ENCODE measurements at places on chromosomes 5 and 9.

GRCh38 chr5:9395706-9396105 lies 150.2 kb downstream of the SEMA5A start:
- no peak overlapping the region for H3K4me3 ChIP-seq
- DNase-seq = no peak
- no peaks in the 10 kb centered on the region for H3K27me3 ChIP-seq
- peaks cover 7% of the 10 kb centered on the region for H3K4me1 ChIP-seq

- H3K27me3 ChIP-seq = no peaks in the 10 kb centered on the region
- no peak for DNase-seq
- peaks cover 30% of the 10 kb centered on the region for H3K4me1 ChIP-seq
- H3K36me3 ChIP-seq = no peaks in the 10 kb centered on the region
These were observed 139.4 kb upstream of the ANKH start for GRCh38 chr5:15010936-15011335.

- H3K27ac ChIP-seq = no peak overlapping the region
- DNase-seq = no peak
- peaks cover 3% of the 10 kb centered on the region for H3K36me3 ChIP-seq
- no peak overlapping the region for H3K4me3 ChIP-seq
- no peaks in the 10 kb centered on the region for H3K27me3 ChIP-seq
These were observed 8.5 kb downstream of the GIN1 start for GRCh38 chr5:103111468-103111867.

DNA sequence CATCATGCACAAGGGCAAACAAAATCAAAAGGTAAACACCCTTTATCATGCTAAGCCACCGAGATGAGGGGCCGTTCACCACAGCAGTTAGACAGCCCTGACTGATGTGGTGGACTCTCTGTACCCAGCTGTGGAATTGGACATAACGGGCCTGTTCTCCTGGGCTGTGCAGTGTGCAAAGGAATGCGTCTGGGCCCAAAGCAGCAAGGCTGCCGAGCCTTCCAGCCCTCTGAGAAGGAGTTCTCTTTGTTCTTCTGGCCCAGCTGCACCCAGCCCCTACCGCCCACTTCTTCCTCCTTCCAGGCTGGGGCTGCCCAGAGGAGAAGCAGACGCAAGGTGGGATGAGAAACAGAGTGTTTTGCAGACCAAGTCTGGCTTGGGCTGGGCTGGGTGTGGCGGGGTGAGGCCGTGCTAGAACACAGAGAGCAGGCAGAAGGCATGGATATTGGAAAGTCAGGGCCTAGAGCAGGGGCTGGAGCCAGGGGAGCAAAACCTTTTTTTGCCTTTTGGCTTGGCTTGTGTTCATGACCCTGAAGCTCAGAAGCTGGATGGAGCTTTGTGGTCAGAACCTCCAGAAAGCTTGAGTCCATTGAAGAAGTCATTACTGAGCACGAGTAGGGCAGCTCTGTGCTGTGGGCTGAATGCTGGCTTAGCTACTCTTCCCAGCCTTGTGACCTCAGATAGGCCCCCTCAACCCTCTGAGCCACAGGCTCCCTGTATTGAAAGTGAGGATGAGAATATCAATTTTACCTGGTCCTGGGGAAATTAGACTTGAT lies 49.8 kb upstream of the SH3PXD2B start:
- DNase-seq = no peak
- H3K4me1 ChIP-seq = peaks cover 3% of the 10 kb centered on the region
- H3K4me3 ChIP-seq = no peak overlapping the region
- no peak overlapping the region for H3K27ac ChIP-seq
- H3K27me3 ChIP-seq = peaks cover 21% of the 10 kb centered on the region
- H3K36me3 ChIP-seq = no peaks in the 10 kb centered on the region

- H3K27ac ChIP-seq = peak overlapping the region; percentile 67
- peak overlapping the region; percentile 79 for H3K4me3 ChIP-seq
- DNase-seq = no peak
- peaks cover 30% of the 10 kb centered on the region for H3K4me1 ChIP-seq
- no peaks in the 10 kb centered on the region for H3K36me3 ChIP-seq
These were observed 551 bp downstream of the N4BP3 start for GRCh38 chr5:178113841-178114324.

DNA sequence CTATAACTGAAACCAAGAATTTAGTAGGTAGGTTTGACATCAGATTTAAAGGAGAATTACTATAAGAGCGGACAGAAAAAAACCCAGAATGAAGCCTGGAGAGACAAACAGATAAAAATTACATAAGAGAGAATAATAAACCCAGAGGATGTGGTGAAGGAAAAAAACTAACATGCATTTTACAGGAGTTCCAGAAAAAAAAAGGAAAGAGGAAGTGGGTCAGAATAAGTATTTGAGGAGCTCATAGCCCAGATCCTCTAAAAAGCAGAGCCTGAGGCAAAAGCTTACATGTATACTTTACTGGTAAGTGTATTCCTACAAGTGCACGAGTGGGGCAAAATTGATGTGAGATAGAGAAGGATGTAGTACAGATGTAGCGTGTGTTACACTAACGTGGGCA lies 43.1 kb upstream of the NAA35 start:
- H3K27me3 ChIP-seq = peaks cover 3% of the 10 kb centered on the region
- H3K4me1 ChIP-seq = no peaks in the 10 kb centered on the region
- DNase-seq = no peak
- H3K4me3 ChIP-seq = no peak overlapping the region

DNA sequence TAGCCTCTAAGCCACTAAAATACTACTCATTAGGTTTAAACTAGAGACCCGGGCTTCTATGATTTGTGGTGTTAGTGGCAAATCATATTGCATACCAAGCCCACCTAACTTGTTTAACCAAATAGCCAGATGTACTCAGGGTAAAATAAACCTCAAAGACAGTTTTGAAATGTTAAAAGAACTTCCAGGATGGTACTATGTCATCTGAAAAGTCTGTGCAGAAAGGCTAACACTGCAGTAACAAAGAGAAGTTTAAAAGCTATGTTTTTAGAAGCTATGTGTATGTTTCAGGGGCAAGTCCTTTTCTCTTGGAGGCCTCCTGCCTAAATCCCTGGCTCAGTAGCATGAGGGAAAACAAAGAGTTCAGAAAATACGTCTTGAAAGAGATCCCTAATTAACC lies 84.9 kb upstream of the IL7R start:
- H3K27ac ChIP-seq = no peak overlapping the region
- no peak for DNase-seq
- no peak overlapping the region for H3K4me3 ChIP-seq
- no peaks in the 10 kb centered on the region for H3K36me3 ChIP-seq
- no peaks in the 10 kb centered on the region for H3K4me1 ChIP-seq

GRCh38 chr9:37374892-37375291 lies 47.6 kb upstream of the GRHPR start:
- H3K4me3 ChIP-seq = no peak overlapping the region
- no peak for DNase-seq
- H3K27ac ChIP-seq = no peak overlapping the region
- peaks cover 20% of the 10 kb centered on the region for H3K27me3 ChIP-seq
- H3K36me3 ChIP-seq = no peaks in the 10 kb centered on the region

- peaks cover 56% of the 10 kb centered on the region for H3K4me1 ChIP-seq
- peak; percentile 98 for DNase-seq
- H3K4me3 ChIP-seq = peak within 1 kb of the TSS; percentile 85
- H3K36me3 ChIP-seq = no peaks in the 10 kb centered on the region
- H3K27ac ChIP-seq = peak within 1 kb of the TSS; percentile 97
- no peaks in the 10 kb centered on the region for H3K27me3 ChIP-seq
These were observed at the start of gene SSBP2 for GRCh38 chr5:81751009-81751835. SSBP2 (minus strand) TSS chr5:81751097; CDS start chr5:81751042, 55 bp downstream.

- peaks cover 3% of the 10 kb centered on the region for H3K4me1 ChIP-seq
- H3K27ac ChIP-seq = no peak overlapping the region
- H3K36me3 ChIP-seq = no peaks in the 10 kb centered on the region
- no peak for DNase-seq
- H3K4me3 ChIP-seq = no peak overlapping the region
These were observed 566.6 kb downstream of the TLE1 start for GRCh38 chr9:81122749-81123148.

DNA sequence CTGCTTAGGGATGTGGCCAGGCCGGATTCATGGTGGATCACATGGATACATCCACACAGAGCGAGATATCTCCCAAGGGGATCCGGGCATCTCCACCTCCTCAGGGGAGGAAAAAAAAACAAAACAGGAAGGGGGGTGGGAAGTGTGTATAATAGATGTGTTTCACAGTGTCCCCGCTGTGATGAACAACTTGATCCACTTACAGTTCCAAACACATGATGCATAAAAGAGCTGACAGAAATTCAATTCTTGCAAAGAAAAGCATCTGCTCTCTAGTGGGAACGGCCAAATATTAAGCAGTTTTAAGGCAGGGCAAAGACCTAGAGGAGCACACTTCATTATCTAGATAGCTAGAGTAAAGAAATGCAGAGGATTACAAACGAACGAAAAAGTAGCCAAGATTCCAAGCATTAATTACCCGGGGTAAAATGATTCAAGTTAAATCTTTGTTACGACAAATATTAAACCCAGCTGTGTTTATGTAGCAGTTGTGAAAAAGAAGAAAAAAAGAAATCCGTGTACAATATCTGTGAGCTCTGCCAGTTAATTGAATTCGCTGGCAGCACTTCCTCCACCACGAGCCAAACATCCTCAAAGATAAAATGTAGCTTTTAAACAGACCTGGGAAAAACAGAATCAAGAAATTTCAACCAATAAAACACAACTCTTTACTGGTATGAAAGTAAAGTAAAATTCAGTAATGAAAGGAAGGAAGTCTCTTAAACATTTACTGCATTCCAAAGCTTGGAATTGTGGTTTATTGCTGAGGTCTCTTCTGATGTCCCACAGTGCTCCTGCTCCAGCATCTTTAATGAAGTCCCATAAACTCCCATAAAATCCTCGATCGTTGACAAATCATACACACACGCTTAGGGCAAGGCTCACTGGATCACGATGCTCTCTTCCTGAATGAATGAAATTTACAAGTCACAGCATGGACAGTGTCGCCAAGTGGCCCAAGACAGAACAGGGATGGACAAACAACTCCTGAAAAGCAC lies 213.0 kb downstream of the CRB2 start:
- DNase-seq = no peak
- no peak overlapping the region for H3K4me3 ChIP-seq
- H3K27me3 ChIP-seq = no peaks in the 10 kb centered on the region
- H3K27ac ChIP-seq = peak overlapping the region; percentile 60
- H3K4me1 ChIP-seq = peaks cover 13% of the 10 kb centered on the region

GRCh38 chr5:157563373-157563928 lies 12.1 kb downstream of the ADAM19 start:
- H3K36me3 ChIP-seq = peaks cover 11% of the 10 kb centered on the region
- H3K27me3 ChIP-seq = no peaks in the 10 kb centered on the region
- H3K27ac ChIP-seq = no peak overlapping the region
- peaks cover 2% of the 10 kb centered on the region for H3K4me1 ChIP-seq
- no peak for DNase-seq
- H3K4me3 ChIP-seq = no peak overlapping the region

- no peak for DNase-seq
- H3K4me1 ChIP-seq = peaks cover 11% of the 10 kb centered on the region
- no peak overlapping the region for H3K27ac ChIP-seq
- peaks cover 2% of the 10 kb centered on the region for H3K27me3 ChIP-seq
These were observed 141.4 kb downstream of the EBF1 start for GRCh38 chr5:158958021-158958994.

GRCh38 chr5:98069876-98070512 lies 703.5 kb upstream of the RGMB start:
- no peaks in the 10 kb centered on the region for H3K36me3 ChIP-seq
- H3K27me3 ChIP-seq = no peaks in the 10 kb centered on the region
- no peaks in the 10 kb centered on the region for H3K4me1 ChIP-seq
- H3K4me3 ChIP-seq = no peak overlapping the region
- H3K27ac ChIP-seq = no peak overlapping the region

GRCh38 chr5:61697809-61698558 lies 365.9 kb downstream of the ZSWIM6 start:
- H3K36me3 ChIP-seq = no peaks in the 10 kb centered on the region
- no peak overlapping the region for H3K27ac ChIP-seq
- no peak overlapping the region for H3K4me3 ChIP-seq
- DNase-seq = no peak
- no peaks in the 10 kb centered on the region for H3K27me3 ChIP-seq

- peak overlapping the region; percentile 54 for H3K27ac ChIP-seq
- no peak for DNase-seq
- H3K36me3 ChIP-seq = no peaks in the 10 kb centered on the region
These were observed 149.7 kb downstream of the ENC1 start for GRCh38 chr5:74490814-74491213.

GRCh38 chr5:68484307-68485068 lies 268.9 kb downstream of the PIK3R1 start:
- H3K27ac ChIP-seq = no peak overlapping the region
- no peak overlapping the region for H3K4me3 ChIP-seq
- no peak for DNase-seq

GRCh38 chr5:138032028-138032571 lies 779 bp downstream of the FAM13B start:
- no peak for DNase-seq
- peaks cover 37% of the 10 kb centered on the region for H3K4me1 ChIP-seq
- no peaks in the 10 kb centered on the region for H3K27me3 ChIP-seq
- peak overlapping the region; percentile 99 for H3K4me3 ChIP-seq

GRCh38 chr5:128378632-128379031 lies 159.4 kb downstream of the FBN2 start:
- H3K27me3 ChIP-seq = no peaks in the 10 kb centered on the region
- no peak overlapping the region for H3K4me3 ChIP-seq
- peaks cover 16% of the 10 kb centered on the region for H3K36me3 ChIP-seq
- no peak for DNase-seq
- peaks cover 38% of the 10 kb centered on the region for H3K4me1 ChIP-seq

- H3K36me3 ChIP-seq = no peaks in the 10 kb centered on the region
- H3K4me1 ChIP-seq = no peaks in the 10 kb centered on the region
- H3K27ac ChIP-seq = no peak overlapping the region
- peaks cover 38% of the 10 kb centered on the region for H3K27me3 ChIP-seq
- H3K4me3 ChIP-seq = no peak overlapping the region
- no peak for DNase-seq
These were observed 33.8 kb downstream of the MRPL36 start for GRCh38 chr5:1765880-1766235.

GRCh38 chr9:75360252-75360651 lies 271.9 kb downstream of the OSTF1 start:
- H3K27me3 ChIP-seq = peaks cover 1% of the 10 kb centered on the region
- H3K36me3 ChIP-seq = peaks cover 2% of the 10 kb centered on the region
- no peak overlapping the region for H3K27ac ChIP-seq
- no peak overlapping the region for H3K4me3 ChIP-seq
- DNase-seq = no peak

DNA sequence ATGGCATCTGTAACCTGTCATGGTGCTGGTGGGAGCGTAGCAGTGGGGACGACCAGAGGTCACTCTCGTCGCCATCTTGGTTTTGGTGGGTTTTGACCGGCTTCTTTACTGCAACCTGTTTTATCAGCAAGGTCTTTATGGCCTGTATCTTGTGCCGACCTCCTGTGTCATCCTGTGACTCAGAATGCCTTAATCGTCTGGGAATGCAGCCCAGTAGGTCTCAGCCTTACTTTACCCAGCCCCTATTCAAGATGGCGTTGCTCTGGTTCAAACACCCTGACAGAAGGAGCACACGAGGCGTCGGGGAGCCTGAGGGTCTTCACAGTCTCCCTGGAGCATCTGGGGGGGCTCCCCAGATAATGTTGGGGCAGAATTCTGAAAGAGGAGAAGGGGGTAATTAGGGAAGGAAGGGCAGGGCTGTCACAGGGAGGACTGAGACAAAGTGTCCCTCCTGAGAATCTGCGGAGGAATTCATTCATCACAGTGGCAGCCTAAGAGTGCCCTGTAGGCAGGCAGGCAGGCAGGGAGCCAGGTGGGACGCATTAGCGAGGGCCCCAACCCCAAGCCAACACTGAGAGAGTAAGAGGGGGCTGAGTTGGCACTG lies 21.3 kb upstream of the NCS1 start:
- no peaks in the 10 kb centered on the region for H3K36me3 ChIP-seq
- H3K27me3 ChIP-seq = no peaks in the 10 kb centered on the region
- H3K4me3 ChIP-seq = no peak overlapping the region
- H3K27ac ChIP-seq = peak overlapping the region; percentile 98

- no peaks in the 10 kb centered on the region for H3K36me3 ChIP-seq
- H3K4me3 ChIP-seq = no peak overlapping the region
- H3K4me1 ChIP-seq = no peaks in the 10 kb centered on the region
- DNase-seq = no peak
- H3K27ac ChIP-seq = no peak overlapping the region
These were observed 182.2 kb downstream of the TMC1 start for GRCh38 chr9:72703574-72703973.
